ENCODE measurements at places on chromosomes 4 and X.

- DNase-seq: peak; percentile 96
Observed at GRCh38 chr4:10116569-10117358, at the start of gene WDR1. WDR1 (minus strand) TSS chr4:10116799; CDS start chr4:10116666, 133 bp downstream.

GRCh38 chr4:54296548-54297203, 67.6 kb downstream of the PDGFRA start:
- no peak for DNase-seq

GRCh38 chr4:143701365-143701764, 890 bp upstream of the FREM3 start:
- no peak for DNase-seq

DNA sequence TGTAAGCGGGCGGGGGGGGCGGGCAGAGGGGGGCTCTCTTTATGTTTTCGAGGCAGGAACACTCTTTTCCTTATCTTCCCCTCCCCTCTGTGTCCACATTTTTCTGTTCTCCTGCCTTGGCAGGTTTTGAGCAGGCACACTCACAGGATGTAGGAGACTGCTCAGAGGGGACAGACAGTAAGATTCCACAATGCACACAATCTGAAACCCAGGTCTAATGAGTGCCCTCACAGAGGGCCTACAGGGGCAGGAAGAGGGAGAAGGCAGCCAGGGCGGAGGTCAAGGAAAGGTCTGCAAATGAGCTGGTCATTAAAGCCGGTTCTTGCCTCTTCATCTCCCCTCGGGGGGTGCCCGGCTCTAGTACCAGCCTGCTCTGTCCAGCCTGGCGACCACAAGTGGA, 106.1 kb upstream of the ATP6AP2 start:
- DNase-seq: no peak

DNA sequence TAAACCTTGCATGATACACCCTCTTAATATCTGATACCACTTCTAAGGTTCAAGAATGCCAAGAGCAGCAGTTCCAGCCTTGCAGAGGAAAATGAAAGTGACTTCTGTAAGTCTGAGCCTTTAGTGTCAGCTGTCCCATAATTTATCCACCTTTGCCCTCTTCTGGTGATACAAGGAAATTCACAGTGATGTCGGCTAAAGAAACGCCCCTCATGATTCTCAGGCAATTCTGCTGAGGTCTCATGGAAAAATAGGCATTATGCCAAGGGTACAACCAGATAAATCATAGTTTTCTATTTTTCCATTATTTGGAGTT, 172.2 kb upstream of the CXCL13 start:
- no peak for DNase-seq

DNA sequence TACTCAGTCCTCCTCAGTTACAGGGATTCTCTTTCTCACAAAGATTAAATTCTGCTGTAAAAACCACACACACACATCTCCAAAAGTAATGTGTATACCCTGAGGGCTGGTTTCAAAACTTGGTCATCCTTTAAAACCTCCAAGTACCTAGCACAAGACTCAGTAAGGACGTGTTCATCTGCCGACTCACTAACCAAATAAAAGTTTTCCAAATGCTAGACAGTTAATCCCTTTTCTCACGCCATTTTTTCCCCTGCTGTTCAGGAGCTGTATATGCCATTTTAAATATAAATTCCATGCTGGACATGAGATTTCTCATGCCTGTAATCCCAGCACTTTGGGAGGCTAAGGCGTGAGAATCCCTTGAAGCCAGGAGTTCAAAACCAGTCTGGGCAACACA, 3.9 kb upstream of the SAT1 start:
- DNase-seq: no peak
